ENCODE measurements at places on chromosomes 6 and 20.

DNA sequence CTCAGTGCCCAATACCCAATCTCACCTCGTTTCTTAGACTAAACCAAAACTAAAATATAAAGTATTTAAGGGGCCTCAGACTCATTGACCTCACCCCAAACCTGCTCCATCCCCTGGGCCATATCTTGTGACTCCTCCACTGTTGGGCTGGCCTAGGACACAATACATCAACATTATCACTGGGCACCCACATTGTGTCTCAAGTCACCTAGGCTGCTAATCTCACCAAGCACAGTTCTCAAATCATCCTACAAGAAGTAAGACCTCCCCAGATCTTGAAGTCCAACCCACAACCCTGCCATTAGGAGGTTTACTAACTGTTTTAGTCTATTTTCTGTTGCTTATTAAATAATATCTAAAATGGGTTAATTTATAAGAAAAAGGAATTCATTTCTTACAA, 96.2 kb downstream of the CRYBG1 start:
- no peak for DNase-seq

- DNase-seq, result no peak
Observed at GRCh38 chr6:161476711-161477110, 202.8 kb upstream of the AGPAT4 start.

DNA sequence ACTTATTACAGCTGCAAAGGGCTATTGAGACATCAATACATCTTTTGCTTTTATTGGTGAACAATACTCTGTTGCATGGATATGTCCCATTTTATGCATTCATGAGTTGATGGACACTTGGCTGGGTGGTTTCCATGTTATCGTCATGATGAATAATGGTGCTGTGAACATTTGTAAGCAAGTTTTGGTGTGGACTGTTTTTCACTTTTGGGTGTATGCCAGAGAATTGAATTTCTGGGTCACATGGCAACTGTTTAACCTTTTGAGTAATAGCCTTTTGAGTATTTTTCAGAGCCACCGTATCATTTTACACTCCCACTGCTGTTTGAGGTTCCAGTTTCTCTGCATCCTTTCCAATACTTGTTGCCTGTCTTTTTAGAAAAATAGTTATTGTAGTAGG, 107.0 kb downstream of the JARID2 start:
- no peak for DNase-seq

DNA sequence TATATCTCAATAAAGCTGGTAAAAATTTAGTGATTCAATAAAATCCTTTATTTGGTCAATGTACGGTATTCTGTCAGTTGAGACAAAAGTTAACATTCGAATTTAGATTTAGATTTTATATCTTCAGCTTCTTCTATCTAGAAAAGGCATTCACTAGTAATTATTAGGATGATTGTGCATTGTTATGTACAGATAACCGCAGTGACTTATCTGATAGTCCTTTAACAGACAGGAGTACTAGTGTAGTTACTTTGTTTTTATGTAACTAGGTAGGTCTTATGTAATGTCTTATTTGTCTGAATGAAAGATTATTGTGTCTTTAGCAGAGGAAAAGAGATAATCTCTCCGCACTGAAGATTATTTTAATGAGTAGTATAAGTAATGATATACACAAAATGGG, 31.3 kb downstream of the TRIM27 start:
- no peak for DNase-seq

GRCh38 chr20:60171313-60171712, 213.1 kb downstream of the CDH26 start:
- no peak for DNase-seq

DNA sequence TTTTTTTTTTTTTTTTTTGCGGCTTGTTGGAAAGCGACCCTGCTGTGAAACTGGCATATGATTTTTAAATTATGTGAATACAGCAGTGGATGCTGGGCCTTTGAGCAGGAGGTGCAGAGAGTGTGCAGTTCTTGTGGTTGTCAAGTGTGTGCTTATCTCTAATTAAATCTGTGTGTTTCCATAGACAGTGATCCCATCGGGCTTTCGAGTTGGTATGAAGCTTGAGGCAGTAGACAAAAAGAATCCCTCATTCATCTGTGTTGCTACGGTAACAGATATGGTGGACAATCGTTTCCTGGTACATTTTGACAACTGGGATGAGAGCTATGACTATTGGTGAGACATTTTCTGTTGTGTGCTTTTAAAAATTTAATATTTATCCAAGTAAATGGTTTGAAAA, 52.4 kb downstream of the L3MBTL3 start:
- DNase-seq, result no peak

GRCh38 chr6:169046483-169047192, 207.0 kb downstream of the THBS2 start:
- DNase-seq, result no peak

- DNase-seq, result no peak
Observed at GRCh38 chr6:119686644-119687043, 337.1 kb upstream of the MAN1A1 start.

DNA sequence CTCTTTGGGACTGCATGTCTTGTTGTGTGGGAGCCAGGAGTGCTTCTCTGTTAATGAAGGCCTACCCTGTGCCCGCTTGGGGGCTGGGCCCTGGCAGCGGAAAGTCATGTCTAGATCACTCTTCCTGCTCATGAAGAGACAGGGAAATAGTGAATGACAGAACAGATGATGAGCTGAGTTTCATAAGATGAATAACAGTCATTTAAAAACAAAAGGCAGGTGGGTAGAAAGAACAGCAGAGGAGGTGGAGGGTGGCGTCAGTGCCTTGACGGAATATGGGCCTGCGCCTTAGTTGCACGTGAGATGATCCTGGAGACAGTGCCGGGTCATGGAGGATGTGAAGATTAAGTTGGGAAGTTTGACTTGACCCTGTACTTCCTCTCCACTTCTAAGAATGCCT, 85.5 kb downstream of the ARID1B start:
- DNase-seq, result no peak

DNA sequence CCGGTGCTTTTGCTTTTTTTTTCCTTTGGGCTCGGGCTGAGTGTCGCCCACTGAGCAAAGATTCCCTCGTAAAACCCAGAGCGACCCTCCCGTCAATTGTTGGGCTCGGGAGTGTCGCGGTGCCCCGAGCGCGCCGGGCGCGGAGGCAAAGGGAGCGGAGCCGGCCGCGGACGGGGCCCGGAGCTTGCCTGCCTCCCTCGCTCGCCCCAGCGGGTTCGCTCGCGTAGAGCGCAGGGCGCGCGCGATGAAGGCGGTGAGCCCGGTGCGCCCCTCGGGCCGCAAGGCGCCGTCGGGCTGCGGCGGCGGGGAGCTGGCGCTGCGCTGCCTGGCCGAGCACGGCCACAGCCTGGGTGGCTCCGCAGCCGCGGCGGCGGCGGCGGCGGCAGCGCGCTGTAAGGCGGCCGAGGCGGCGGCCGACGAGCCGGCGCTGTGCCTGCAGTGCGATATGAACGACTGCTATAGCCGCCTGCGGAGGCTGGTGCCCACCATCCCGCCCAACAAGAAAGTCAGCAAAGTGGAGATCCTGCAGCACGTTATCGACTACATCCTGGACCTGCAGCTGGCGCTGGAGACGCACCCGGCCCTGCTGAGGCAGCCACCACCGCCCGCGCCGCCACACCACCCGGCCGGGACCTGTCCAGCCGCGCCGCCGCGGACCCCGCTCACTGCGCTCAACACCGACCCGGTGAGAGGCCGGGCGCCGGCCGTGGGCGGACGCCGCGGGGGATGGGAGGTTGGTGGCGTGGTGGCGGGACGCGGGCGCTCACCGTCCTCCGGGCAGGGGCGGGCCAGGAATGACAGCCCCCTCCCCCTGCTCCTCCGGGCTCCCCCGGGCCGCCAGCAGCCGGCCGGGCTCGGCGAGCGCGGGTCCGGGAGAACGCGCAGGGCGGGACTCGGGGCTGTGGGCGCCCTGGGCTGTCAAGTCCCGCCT, 606 bp downstream of the ID4 start:
- no peak for DNase-seq

GRCh38 chr20:5569021-5569420, 181.2 kb upstream of the SHLD1 start:
- DNase-seq, result peak; percentile 77

GRCh38 chr6:92126088-92126487, 1293.3 kb downstream of the EPHA7 start:
- no peak for DNase-seq

DNA sequence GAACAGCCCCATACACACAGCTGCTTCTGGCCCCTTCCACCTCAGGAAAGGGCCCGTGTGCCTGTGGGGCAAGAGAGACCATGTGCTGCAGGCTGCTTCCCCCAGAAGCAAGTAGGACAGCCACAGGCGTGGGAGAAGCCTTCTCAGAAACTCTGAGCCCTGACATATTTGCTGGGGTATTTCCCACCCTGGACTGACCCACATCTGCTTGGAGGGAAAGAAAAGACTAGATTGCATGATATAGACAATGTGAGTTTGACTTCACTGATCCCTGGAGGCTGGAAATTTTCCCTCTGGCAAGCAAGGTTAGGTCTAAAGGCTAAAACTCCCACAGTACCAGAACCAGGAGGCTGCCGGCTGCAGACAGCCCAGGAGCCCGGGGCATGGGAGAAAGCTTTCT, 213.3 kb upstream of the SSTR4 start:
- DNase-seq, result no peak

DNA sequence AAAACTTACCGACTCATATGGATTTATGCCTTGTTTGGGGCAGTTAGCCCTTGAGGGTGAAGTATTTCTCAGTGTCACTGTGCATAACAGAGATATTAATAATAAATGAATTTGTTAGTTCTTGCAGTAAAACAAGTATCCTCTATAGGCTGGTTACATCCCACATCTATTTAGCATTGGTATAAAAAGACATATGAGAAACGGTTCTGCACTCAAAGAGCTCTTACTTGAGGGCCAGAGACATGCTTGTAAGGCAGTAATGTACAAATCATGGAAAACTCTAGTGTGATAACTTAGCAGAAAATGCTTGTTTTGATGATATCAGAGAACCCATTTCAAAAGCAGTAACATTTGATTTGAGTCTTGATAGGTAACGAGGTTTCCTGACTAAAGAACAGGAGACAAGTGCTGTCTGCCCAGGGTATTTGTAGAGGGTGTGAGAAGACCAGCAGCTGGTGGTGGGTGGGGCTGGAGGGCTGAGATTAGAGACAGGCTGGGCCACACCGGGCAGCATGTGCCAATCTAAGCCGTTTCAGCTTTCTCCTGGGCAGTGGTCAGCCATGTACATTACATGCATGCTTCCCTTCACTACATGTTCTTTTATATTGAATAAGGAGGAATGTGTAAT, 46.3 kb downstream of the TULP4 start:
- DNase-seq, result no peak

DNA sequence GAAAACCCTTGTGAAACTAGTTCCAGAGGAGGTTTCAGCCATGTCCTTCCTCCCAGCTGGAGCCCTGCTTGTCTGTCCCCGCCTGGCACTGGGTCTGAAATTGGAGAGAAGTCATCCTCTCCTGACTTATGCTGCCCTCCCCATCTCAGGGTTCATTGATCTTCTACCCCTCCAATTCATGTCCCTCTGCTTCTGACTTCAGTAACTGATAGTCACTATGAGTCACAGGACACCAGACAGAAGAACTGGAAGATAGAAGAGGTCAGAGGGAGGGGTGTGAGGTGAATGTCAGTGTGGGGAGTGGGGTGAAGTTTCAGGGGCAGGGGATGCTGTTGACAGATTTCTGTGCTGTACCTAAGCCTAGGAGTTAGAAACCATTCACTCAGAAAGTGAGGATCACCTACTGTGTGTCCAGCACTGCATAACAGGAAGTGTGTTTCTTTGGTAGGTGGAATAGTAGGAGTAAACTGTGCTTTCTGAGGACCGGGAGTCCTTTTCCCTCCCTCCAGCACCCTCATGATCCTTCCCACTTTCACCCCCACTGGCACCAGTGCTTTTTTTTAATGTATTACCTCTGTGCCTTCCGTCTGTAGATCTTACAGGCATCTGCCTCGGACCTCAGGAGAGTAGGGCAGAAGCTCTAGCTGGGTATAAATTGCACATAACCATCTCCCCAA, 627 bp upstream of the RPP21 start:
- DNase-seq, result no peak

- no peak for DNase-seq
Observed at GRCh38 chr6:56593801-56594318, 48.8 kb downstream of the DST start.

- DNase-seq, result no peak
Observed at GRCh38 chr20:60144404-60144803, 186.2 kb downstream of the CDH26 start.

- peak; percentile 14 for DNase-seq
Observed at GRCh38 chr6:118639054-118639964, 12.1 kb downstream of the CEP85L start.

DNA sequence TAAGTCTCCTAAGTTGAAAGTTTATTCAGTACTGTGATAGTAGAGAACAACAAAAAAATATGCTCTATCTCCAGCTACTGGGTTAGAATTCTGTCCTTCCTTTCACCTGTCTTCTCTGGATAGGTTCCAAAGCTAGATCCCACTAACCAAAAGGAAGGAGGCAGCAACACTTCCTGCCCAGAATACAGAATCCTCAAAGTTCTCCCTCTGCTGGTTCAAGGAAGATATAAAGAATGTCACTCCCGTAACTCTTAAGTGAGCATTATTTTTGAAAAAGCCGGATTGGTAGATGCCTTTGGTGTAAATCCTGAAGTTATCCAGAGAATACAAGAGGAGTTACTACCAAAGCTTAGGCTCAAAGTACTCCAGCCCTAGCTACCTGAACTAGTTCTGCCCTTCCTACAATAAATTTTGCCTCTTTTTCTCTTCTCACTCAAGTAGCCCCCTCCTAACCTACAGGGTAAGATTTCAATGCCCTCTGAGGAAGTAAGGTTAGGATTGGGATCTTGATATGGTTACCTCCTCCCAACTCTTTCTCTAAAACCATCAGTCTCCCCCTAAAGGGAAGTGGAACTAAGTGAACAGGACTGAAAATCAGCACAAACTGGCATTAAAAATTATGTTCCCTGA, 26.0 kb upstream of the CRIP3 start:
- DNase-seq, result peak; percentile 48

- no peak for DNase-seq
Observed at GRCh38 chr6:40371621-40372020, 215.5 kb downstream of the LRFN2 start.

DNA sequence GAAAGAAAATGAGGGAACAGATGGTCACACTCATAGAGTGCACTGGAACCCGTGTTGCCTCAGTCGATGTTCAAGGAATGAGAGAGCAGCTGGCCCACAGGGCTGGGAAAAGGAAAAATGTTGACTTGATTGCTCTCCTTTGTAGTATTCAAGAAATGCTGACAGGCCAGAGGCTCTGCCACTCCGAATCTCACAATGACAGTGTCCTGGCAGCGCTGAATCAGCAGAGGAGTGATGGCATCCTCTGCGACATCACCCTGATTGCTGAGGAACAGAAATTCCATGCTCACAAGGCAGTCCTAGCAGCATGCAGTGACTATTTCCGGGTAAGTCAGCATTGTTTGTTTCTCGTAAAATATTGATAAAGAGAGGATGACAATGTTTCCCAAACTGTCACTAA, 51.3 kb downstream of the KLHL32 start:
- DNase-seq, result no peak

- no peak for DNase-seq
Observed at GRCh38 chr20:25685276-25686080, 11.2 kb downstream of the ZNF337 start.

GRCh38 chr20:20343932-20344331, 24.0 kb upstream of the INSM1 start:
- DNase-seq, result no peak

- DNase-seq, result no peak
Observed at GRCh38 chr6:144641286-144641685, 356.2 kb downstream of the UTRN start.

- DNase-seq, result no peak
Observed at GRCh38 chr6:157092736-157093135, 230.6 kb downstream of the TMEM242 start.

GRCh38 chr6:149939356-149939648, 2.5 kb upstream of the ULBP2 start:
- DNase-seq, result no peak

GRCh38 chr20:37538003-37538402, 10.3 kb upstream of the BLCAP start:
- no peak for DNase-seq
